RPMI7951 (cell line): ENCODE measurements at places on chromosomes 3 and 15. TPM values are rescaled to one million over a fixed set of nuclear protein-coding genes. Genes with fewer than 3 reads are reported as not detected.

PLSCR5 gene
- total RNA-seq: not detected in 2 replicates

GPX1 gene
- total RNA-seq: not detected in 2 replicates

RHOV gene
- total RNA-seq: 0.12 and 0.20 TPM in 2 replicates

PLA2G4D gene
- total RNA-seq: not detected in 2 replicates

PAQR5 gene
- 3.3 and 3.5 TPM in 2 replicates for total RNA-seq

NR1I2 gene
- total RNA-seq: 0.12 TPM in 1 of 2 replicates, not detected in the other
